ENCODE measurements at places on chromosomes 2 and 18.

DNA sequence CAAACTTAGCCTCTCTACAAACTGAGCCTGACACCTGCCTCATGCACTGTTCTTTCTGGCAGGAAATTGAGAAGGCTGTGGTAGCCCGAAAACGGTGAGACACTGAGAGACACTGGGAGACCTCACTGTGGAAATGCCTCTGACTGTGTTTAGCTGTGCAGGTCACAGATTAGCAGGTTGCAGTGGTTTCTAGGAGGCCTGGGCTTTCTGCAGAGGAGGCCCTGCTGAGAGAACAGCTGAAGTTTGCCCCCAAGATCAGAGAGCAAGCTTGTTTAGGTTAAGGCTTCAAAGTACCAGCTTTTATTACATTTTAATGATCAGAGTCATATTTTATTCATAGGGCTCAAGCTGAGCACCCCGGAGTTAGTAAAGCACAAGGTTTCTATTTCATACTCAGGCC, 68.7 kb upstream of the LYPD6 start:
- DNase-seq = no peak

DNA sequence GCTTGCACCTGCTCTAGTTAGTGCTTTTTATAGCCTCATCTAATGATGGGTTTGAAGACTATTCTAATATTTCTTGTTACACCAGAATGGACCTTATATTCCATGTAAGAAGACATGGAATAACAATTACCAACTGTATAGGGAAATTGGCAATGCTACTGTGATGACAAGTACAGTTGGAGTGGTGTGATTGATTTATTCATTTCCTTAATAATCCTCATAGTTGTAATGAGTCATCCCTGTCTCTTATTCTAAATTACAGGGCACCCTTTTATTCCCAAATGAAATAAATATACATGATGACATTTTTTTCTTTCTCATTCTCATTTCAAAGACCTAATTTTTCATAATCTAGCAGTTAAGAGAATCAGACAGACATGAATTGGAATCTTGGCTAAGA, 18.3 kb upstream of the TLK1 start:
- no peak for DNase-seq

- DNase-seq = no peak
These were observed 1092.3 kb downstream of the BCL11A start for GRCh38 chr2:59461127-59461526.

DNA sequence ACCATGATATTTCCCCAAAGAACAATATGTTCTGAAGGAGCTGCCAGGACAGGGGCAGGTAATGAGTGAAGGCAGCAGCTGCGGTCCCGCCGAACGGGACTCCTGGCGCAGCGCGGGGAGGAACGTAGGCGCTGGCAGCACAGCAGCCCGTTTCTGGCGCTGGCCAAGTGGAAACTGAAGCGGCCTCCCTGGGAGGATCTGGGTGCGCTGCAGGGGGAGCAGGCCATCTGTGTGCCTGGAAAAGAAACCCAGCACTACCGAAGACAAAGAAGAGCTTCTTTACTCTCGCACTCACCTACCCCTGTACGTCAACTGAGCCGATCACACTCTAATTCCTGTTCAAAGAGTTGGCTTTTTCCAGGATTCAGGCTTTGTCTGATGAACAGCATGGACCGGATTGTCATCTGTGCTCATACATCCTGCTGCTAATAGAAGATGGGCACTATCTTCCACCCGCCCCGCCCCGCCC, 11.8 kb downstream of the G6PC2 start:
- DNase-seq = peak; percentile 70

GRCh38 chr2:10144771-10145518, 22.4 kb downstream of the RRM2 start:
- DNase-seq = no peak

- no peak for DNase-seq
These were observed 28.2 kb downstream of the BCL2L11 start for GRCh38 chr2:111148925-111149324.

DNA sequence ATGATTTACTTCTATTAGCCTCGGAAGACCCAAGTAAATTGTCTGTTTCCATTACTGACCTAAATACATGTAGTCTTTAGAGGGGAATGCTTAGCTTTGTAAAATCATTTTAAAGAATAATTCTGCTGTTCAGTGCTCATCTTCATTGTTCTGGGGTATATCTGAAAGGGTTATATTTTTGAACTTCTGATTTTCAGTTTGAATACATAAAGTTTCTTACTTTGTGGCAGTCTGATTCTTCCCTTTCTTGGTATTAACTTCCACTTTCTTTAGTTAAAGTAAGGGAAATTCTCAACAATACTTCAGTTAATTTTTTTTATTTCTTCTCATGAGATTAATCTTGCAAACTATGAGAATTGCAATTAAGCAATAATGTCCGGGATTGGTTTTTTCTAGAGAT, 148.4 kb downstream of the DOCK10 start:
- DNase-seq = no peak

- DNase-seq = no peak
These were observed 23.1 kb upstream of the COLEC12 start for GRCh38 chr18:523561-523960.

GRCh38 chr2:95039978-95040377, 14.5 kb downstream of the MAL start:
- no peak for DNase-seq

GRCh38 chr2:102737431-102737830, 24.4 kb upstream of the TMEM182 start:
- no peak for DNase-seq

DNA sequence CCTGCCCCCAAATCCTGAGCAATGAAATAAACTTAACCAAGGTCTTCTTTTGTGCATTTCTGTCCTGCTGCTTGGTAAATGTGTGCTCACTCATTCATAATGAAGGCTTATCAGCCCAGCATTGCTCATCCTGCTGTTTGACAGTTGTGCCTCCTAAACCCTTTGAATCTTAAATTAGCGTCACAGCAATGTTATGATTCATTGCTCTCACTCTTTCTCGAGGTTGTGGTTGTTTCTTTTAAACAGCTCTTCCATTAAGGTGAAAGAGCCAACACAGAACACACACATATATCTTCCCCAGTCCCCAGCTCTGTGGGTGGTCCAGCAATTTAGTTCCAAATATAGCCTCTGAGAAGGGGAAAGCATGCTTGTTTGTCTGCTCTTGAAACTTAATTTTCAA, 84.0 kb downstream of the EVA1A start:
- peak; percentile 14 for DNase-seq

- peak; percentile 74 for DNase-seq
These were observed 725 bp downstream of the SLC66A2 start for GRCh38 chr18:79950515-79951341.

DNA sequence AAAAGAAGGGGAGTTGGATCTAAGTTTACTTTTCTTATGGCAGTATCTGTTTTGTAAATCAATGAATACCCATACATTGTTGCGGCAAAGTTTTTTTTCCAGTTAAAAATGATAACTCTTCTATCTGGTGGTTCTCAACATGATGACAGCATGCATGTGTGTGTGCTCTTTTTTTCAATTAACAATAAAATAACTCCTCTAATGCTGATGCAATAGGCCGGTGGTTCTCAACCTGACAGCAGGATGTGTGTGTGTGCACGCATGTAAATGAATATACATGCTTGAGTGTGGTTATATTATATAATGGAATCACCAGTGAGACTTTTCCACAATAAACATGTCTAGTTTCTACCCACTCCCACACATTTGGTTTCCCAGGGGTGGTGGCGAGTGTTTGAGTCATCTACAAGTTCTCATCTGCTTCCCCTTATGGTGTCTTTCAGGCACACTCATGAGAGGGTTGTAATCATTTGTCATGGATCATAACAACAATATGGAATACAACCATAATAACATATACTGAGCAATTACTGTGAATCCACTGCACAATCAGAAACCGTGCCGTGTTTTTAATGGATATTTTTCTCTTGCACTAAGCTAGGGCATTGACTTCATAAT, 31.2 kb downstream of the PARD3B start:
- no peak for DNase-seq

- no peak for DNase-seq
These were observed 64.8 kb downstream of the CYP26B1 start for GRCh38 chr2:72082887-72083286.

DNA sequence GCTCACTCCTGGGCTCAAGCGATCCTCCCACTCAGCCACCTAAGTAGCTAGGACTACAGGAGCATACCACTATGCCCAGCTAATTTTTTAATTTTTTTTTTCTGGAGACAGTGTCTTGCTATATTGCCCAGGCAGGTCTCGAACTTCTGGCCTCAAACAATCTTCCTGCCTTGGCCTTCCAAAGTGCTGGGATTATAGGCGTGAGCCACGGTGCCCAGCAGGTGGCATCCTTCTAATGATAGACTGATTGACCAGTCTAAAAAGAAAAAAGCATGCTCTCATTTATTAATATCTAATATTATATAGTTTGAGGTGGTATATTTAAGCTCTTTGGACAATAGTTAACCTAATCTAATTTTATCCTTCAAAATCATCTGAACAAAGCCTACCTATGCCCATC, 198.6 kb downstream of the CAMKMT start:
- no peak for DNase-seq

GRCh38 chr2:10238396-10238795, 64.3 kb upstream of the HPCAL1 start:
- DNase-seq = no peak

DNA sequence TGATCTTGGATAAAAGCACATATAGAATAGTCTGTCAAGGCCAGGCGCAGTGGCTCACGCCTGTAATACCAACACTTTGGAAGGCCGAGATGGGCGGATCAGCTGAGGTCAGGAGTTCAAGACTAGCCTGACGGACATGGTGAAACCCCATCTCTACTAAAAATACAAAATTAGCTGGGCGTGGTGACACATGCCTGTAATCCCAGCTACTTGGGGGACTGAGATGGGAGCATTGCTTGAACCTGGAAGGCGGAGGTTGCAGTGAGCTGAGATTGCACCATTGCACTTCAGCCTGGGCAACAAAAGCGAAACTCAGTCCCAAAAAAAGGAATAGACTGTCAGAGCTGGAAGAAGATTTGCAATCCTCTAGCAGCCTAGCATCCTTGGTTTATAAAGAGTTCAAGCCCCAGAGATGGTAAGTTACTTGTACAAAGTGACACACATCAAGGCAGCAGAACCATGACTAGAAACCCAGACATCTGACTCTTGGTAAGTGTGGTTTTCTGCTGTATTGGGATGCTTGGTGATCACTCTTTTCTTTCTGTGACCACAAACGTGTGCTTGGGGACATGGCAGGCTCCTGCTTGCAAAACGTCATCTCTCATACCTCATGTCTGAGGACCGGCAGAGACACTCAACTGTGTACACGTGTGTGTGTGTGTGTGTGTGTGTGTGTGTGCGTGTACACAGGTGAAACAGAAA, 69.0 kb downstream of the OSBPL6 start:
- DNase-seq = no peak

DNA sequence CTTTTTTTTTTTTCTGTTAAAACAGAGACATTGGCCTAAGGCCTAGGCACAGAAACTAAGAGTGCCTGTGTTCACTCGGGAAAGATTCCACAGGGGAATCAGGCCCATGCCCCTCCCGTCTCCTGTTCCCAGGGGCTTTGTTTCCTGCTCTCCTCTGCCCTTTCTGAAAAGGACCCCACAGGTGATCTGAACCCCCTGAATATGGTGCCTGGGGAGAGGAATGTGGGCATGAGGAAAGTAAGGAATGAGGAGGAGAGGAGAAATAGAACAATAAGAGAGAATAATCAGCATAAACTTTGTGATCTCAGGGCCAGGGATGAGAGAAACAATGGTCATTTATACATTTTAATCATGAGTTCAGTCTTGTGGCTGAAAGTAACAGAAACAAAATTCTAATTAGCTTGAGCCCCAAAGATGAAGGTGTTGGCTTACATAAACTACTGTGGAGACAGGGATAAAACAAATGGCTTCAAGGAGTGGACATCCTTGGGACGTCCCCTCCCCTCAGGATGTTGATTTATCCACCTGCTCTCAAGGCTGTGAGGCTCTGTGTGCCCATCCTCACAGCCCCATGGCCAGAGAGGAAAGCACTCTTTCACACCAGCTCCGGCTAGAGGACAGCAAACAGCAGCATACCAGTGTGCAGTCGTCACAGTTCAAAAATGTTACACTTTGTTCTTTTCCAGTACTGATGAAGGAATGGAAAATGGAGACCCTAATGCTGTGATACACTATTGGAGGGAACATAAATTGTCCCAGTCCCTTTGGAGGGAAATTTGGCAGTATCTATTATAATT, 46.4 kb upstream of the MRPL33 start:
- DNase-seq = peak; percentile 74

GRCh38 chr18:56550121-56550520, 88.3 kb downstream of the TXNL1 start:
- DNase-seq = no peak

DNA sequence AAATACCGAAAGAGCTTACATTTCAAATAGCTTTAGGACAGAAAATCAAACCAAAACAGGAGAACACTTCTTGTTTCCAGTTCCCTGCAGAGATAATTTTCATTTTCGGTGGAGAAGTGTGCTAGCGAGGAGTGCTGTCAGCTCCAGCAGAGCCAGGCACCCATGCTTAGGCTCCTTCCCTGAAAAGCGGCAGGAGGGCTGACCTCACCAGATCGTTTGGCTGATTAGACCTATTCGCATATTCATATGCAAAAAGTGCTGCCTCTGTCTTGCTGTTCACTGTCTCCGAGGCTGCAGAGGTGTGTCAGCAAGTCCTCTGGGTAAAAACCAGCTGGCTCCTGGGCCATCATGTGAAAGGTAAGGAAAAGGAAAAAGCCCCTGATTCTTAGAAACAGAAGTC, 225.8 kb upstream of the COPS8 start:
- no peak for DNase-seq

DNA sequence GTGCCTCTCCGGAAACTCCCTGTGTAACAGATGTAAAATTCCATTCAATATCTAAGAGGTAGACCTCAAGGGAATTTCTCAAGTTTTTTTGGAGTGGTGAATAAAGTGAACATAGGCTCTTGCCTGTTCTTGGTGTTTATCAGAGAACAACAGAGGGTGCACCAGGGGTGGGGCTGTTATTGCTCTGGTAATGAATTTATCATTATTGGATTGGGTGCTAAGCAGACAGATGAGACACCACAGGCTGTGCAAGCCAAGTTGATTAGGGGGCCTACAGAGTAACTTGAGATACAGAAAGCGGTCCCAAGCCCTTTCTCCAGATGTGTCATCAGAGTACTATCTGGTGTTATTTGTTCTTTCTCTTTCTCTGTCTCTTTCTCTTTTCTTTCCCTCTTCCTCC, 286.3 kb downstream of the OSR1 start:
- DNase-seq = no peak

DNA sequence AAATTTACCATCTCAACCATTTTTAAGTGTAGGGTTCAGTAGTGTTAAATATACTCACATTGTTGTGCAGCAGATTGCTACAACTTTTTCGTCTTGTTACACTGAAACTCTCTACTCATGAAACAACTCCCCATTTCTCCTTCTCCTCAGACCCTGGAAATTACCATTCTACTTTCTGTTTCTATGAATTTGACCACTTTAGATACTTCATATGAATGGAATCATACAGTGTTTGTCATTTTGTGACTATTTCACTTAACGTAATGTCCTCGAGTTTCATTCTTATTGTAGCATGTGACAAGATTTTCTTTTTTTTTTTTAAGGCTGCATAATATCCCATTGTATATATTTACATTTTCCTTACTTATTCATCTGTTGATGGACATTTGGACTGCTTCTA, 203.8 kb downstream of the PLCL1 start:
- DNase-seq = no peak

- no peak for DNase-seq
These were observed 208.0 kb downstream of the FAM210A start for GRCh38 chr18:13518382-13518781.

GRCh38 chr18:13612196-13612997, 114.0 kb downstream of the FAM210A start:
- no peak for DNase-seq

- peak; percentile 1 for DNase-seq
These were observed 1.1 kb downstream of the IL1F10 start for GRCh38 chr2:113068706-113069485.
